Endodermal cell (in vitro differentiated cells): ENCODE measurements at places on chromosomes 4 and X.

GRCh38 chrX:20442597-20442996, 175.9 kb upstream of the RPS6KA3 start:
- DNase-seq: peak; percentile 92

- DNase-seq: no peak
Observed at GRCh38 chrX:134803551-134804183, 145.4 kb upstream of the PLAC1 start.

GRCh38 chr4:139501527-139501926, 47.6 kb downstream of the RAB33B start:
- no peak for DNase-seq

DNA sequence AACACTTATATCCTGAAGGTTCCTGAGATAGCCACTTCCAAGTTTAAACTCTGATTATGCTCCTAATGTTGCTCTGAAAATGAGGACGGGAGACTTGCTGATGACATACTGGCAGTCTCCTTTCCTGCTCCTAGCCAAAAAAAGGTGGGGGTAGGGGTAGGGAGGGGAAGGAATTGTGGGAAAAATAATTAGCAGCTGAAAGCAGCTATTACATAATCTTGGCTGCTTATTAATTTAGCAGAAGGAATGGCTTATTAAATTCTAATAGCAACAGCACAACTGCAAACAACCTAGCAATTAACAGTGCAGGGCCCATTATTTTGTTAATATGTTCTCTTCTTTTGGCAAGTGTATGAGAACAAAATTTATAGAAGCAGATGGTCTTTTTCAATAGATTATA, 2.0 kb upstream of the AP1S2 start:
- DNase-seq: no peak

GRCh38 chrX:142244568-142244967, 39.5 kb upstream of the MAGEC2 start:
- no peak for DNase-seq
